ENCODE measurements at places on chromosomes 1 and 21.

DNA sequence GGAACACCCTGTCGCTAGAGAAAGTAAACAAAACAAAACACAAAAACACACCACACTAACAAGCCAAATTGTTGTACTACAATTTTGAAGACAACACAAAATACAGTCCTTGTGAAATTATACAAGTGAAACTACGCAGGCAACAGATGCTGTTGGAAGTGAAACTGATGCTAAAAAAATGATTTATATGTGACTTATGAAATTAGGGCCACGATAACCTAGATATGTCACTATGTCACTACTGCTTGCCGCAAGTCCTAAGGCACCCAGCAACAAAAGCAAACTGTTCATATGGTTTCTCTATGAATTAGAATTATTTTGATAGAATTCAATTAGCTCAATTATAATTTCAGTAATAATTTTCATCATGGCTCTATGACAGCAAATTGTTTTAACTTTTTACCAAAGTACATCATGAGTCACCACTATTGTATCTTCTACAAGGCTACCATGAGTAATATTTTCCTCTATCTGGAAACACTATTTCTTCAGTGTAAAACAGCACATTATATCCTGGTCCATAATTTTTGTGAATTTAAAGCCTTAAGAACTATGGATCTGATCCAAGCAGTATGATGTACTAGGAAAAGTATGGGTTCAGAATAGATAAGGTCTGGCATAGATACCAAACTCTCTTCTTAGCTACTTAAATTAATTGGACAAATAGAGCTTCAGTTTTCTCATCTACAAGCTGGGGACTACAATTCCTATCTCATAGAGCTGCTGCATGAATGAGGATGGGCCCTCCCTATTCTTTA, 216.3 kb downstream of the COL11A1 start:
- no peak for DNase-seq

DNA sequence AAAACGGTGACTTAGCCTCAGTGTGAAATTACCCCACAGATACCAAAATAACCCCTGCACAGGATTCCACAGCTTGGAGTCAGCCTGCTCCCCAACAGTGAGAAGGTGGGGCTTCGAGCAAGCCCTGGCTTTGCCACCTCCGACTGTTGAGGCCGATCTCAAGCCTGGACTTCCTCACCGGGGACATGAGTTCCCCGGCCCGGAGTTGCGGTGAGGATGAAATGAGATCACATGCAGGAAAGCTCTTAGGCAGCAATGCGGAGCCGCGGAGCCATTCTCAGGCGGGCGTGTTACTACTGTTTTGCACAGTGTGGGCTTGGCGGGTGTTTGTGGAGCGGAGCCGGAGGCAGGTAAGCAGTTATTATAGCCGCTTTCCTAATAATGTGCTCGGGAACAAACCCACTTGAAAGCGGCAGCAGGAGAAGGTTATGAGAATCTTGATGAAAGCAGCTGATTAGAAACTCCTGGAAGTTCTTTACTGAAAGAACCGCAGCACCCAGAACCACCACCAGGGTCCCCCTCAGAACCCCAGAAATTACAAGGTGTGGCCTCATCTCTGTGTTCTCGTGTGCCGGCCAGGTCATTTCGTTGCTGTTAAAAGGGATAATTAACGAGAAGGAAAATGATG, 3.9 kb upstream of the CLSTN1 start:
- no peak for DNase-seq

- peak; percentile 26 for DNase-seq
Measured at GRCh38 chr1:199226163-199226562, 587.3 kb downstream of the PTPRC start.

- DNase-seq, result peak; percentile 23
Measured at GRCh38 chr1:7070389-7071029, 285.3 kb downstream of the CAMTA1 start.

DNA sequence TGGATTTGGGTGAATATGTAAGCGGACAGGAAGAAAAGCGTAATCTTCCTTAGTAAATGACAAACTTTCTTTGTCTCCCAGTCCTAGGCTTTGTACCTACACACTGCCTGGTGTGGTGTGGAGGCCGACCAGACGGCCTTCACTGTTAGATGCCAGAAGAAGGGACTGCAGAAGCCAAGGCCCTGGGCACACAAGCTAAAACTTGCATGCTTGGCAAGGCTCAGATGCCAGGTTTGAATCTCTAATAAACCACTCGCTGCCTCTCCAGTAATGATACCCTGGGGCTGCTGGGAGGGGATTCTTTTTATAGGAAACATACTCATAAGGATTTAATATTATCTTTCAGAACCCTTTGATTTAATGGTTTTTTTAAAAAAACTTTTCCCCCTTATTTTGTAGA, 263.8 kb downstream of the PTPRC start:
- no peak for DNase-seq

- DNase-seq, result no peak
Measured at GRCh38 chr21:19018529-19018928, 614.9 kb upstream of the TMPRSS15 start.

- DNase-seq, result no peak
Measured at GRCh38 chr1:39395357-39395831, 96.0 kb upstream of the BMP8A start.

DNA sequence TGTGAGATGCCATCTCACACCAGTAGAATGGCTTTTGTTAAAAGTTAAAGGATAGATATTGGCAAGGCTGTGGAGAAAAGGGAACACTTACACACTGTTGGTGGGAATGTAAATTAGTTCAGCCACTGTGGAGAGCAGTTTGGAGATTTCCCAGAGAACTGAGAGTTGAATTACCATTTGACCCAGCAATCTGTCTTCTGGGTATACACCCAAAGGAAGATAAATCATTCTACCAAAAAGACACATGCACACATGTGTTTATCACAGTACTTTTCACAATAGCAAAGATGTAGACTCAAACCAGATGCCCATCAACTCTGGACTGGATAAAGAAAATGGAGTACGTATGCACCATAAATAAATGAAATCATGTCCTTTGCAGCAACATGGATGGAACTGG, 88.6 kb upstream of the LRRC8D start:
- DNase-seq, result no peak

DNA sequence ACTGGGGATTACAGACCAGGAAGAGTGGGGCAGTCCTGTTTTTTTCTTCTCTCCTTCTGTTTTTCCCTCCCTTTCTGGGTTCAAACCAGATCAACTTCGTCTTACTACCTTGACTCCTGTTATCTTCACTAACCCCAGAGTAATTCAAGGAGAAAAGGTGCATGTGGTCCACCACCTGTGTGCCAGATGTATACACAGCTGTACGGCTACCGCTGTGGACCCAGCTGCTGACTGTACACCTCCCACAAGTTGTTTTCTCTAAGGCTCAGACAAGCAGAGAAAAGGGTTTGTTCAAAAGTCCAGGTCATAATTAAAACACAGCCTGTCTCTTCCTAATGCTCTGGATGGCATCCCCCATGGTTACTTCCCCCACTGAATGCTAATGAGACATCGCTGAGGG, 102.1 kb downstream of the LMX1A start:
- DNase-seq, result no peak

GRCh38 chr1:91080650-91081049, 58.8 kb upstream of the ZNF644 start:
- no peak for DNase-seq

DNA sequence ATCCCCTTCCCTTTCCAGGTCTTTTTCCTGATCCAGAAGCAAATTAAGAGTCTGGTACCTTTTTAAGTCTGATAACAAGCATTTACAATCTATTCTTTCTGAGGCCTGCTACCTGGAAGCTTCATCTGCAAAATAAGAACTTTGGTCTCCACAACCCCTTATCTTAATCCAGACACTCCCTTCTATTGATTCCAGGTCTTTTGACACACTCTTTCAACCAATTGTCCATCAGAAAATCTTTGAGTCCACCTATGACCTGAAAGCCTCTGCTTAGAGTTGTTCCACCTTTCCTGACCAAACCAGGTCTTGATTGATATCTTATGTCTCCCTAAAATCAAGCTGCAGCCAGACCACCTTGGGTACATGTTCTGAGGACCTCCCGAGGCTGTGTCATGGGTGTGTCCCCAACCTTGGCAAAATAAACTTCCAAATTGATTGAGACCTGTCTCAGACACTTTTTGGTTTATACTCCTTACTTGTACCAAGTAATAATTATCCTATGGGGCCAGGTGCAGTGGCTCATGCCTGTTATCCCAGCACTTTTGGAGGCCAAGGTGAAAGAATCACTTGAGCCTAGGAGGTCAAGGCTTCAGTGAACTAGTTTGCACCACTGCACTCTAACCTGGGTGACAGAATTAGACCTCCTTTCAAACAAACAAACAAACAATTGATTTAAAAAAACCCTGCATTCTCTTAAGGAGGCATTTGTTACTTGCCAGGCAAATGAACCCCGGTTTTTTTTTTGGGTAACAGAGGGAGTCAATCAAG, 126.1 kb downstream of the MAP3K21 start:
- no peak for DNase-seq

DNA sequence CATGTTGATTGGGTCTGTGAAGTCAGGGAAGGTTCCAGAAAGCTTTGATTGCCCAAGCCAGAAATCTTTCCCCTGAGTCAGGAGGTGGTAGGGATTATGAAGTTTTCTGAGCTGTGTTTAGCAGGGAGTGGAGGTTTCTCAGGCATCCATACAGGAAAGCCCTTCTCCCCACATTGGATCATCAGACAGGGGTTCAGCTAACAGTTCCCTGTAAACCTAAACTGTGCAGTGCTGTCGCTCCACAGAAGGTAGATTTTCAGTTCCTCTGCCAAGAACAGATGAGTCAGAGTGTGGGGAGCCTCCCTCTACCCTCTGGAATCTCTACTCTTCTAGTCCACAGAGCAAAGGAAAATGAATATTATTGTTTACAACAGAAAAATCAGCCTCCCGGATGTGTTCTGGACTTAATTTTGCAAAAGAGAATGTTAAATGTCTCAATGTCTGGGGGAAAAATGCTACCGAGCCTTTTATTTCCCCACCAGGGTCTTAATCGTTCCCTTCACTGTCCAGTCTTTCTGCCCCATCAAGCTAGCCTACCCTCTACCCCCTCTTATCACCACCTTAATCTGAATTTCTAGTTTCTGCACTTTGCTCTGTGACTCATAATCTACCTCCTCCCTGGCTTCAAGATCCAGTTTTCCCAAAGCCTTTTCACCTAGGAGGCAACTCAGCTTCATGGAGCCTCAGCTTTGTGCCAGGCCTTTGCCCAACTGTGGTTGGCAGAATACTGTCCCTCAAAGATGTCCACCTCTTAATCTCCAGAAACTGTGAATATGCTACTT, 355.6 kb downstream of the PRDM2 start:
- DNase-seq, result no peak
